ENCODE measurements at places on chromosomes 4 and X. TPM values are rescaled to one million over a fixed set of nuclear protein-coding genes. Genes with fewer than 3 reads are reported as not detected.

Gene PCSK1N
- 0.68 TPM for total RNA-seq

Gene SORCS2
- not detected for total RNA-seq

Gene MMRN1
- total RNA-seq, result 0.43 TPM

Gene SLITRK4
- total RNA-seq, result not detected

GRCh38 chr4:74796631-74797030 is 2.3 kb upstream of the BTC start:
- no peak for DNase-seq
- peaks cover 41% of the 10 kb centered on the region for H3K27me3 ChIP-seq
- H3K27ac ChIP-seq, result no peak overlapping the region

DNA sequence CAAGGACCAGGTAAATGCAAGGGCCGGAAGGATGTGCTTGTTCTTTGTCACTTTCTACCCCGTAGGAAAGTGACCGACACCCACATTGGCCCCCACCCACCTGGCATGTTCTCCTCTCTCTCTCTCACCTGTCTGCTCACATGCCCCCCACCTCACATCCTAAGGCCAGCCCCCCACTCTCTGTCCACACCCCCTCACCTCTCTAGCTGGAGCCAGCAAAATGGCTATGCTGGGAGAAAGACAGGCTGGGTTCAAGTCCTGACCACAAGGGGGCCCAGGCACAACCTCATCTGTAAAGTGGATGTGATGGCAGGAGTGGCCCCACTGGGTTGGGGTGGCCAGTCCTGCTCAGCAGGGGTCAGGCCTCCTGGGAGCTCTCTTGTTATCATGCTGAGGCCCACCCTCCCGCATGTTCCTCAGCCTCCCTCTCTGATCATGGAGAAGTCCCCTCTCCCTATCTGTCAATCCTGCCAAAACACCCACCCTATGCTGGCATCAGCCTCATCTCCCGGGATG is 1.7 kb upstream of the PPP2R2C start:
- peaks cover 41% of the 10 kb centered on the region for H3K27me3 ChIP-seq
- no peaks in the 10 kb centered on the region for H3K36me3 ChIP-seq
- DNase-seq, result peak; percentile 17
- no peak overlapping the region for H3K4me3 ChIP-seq

DNA sequence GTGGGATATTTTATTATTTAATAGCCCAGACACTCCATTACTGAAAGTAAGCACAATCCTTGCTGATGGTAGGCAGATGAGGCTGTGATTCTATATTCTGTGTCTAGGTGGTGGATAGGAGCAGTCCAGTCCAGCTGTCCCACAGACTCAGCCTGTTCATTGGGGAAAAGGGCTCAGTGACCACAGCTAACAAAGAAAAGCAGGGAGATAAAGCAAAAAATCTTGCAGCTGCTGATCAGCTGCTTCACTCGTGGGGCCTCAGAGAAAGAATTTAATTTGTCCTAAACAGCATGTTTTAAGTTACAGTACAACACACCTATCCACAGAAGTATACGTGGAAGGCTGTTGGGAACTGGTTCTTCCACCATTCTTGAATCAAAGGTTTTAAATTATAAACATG is 40.7 kb upstream of the ANK2 start:
- H3K36me3 ChIP-seq, result no peaks in the 10 kb centered on the region
- no peak overlapping the region for H3K27ac ChIP-seq
- no peak overlapping the region for H3K4me3 ChIP-seq
- no peaks in the 10 kb centered on the region for H3K4me1 ChIP-seq
- DNase-seq, result no peak

DNA sequence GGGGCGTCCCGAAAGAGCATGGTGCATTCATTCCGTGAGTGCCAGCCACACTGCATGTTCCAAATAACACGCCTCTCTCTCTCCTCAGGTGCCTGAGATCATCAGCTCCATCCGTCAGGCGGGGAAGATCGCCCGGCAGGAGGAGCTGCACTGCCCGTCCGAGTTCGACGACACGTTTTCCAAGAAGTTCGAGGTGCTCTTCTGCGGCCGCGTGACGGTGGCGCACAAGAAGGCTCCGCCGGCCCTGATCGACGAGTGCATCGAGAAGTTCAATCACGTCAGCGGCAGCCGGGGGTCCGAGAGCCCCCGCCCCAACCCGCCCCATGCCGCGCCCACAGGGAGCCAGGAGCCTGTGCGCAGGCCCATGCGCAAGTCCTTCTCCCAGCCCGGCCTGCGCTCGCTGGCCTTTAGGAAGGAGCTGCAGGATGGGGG is 54.2 kb downstream of the PTTG2 start:
- no peak overlapping the region for H3K4me3 ChIP-seq
- no peaks in the 10 kb centered on the region for H3K27me3 ChIP-seq
- DNase-seq, result no peak
- peaks cover 12% of the 10 kb centered on the region for H3K36me3 ChIP-seq
- H3K4me1 ChIP-seq, result peaks cover 7% of the 10 kb centered on the region

DNA sequence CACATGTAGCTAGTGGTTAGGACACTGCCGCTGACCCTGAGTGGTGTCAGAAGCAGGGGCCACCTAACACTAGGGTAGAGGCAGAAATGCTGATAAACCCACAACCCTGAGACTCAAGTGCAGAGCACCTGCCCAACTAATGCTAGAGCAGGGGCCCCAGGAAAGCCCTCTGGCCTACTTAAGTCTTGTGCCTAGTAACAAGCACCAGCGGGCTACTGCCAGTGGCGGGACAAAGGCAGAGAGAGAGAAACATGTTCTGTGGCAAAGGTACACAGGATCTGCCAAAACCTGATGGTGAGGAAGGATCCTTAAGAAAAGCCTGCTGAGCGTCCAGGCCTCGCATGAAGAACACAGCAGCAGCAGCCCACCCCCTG is 172.4 kb downstream of the PRDM5 start:
- no peaks in the 10 kb centered on the region for H3K27me3 ChIP-seq
- no peak overlapping the region for H3K4me3 ChIP-seq
- peaks cover 10% of the 10 kb centered on the region for H3K36me3 ChIP-seq
- no peak overlapping the region for H3K27ac ChIP-seq

DNA sequence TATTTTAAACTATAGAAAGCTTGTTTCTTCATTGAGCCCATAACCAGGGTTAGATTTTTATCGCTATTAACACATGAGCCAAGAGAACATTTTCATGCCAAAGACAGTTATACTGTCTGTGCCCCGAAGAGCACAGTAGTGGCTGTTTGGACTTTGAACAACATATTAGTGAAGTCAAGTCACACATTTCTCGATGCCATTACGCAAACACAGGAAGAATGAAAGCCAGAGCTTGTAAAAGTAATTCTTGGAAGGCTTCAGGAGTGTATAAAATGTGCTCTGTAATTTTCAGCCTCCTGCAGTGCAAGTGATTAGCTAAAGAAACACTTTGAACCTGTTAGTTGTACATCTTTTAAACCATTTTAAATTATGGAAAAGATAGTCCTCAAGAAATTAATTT is 590.7 kb upstream of the PITX2 start:
- no peak for DNase-seq
- no peaks in the 10 kb centered on the region for H3K27me3 ChIP-seq
- H3K4me1 ChIP-seq, result no peaks in the 10 kb centered on the region
- no peak overlapping the region for H3K27ac ChIP-seq
- H3K4me3 ChIP-seq, result no peak overlapping the region

DNA sequence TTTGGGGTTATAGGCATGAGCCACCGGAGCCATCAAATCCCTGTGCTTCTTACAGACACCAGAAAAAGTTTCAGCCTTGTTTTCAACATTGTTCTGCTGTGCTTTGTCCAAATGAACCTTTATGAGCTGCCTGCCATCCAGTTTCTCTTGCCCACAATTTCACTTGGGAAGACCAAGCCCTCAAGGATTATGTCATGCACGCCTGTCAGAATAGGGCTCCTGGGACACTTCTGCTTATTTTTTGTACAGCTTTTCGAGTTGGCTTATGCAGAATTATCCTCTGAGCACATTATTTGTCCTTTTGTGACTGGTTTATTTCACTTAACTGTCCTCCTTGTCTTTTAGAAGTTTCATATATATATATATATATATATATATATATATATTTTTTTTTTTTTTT is 16.2 kb downstream of the UBE2K start:
- H3K4me1 ChIP-seq, result peaks cover 34% of the 10 kb centered on the region
- H3K4me3 ChIP-seq, result no peak overlapping the region
- H3K27ac ChIP-seq, result no peak overlapping the region
- no peak for DNase-seq
- H3K27me3 ChIP-seq, result no peaks in the 10 kb centered on the region
- peaks cover 17% of the 10 kb centered on the region for H3K36me3 ChIP-seq

GRCh38 chrX:110001740-110002299 is 1.1 kb upstream of the TMEM164 start:
- H3K36me3 ChIP-seq, result peaks cover 4% of the 10 kb centered on the region
- no peaks in the 10 kb centered on the region for H3K27me3 ChIP-seq
- peak overlapping the region; percentile 87 for H3K4me3 ChIP-seq
- DNase-seq, result no peak
- peak overlapping the region; percentile 96 for H3K27ac ChIP-seq

DNA sequence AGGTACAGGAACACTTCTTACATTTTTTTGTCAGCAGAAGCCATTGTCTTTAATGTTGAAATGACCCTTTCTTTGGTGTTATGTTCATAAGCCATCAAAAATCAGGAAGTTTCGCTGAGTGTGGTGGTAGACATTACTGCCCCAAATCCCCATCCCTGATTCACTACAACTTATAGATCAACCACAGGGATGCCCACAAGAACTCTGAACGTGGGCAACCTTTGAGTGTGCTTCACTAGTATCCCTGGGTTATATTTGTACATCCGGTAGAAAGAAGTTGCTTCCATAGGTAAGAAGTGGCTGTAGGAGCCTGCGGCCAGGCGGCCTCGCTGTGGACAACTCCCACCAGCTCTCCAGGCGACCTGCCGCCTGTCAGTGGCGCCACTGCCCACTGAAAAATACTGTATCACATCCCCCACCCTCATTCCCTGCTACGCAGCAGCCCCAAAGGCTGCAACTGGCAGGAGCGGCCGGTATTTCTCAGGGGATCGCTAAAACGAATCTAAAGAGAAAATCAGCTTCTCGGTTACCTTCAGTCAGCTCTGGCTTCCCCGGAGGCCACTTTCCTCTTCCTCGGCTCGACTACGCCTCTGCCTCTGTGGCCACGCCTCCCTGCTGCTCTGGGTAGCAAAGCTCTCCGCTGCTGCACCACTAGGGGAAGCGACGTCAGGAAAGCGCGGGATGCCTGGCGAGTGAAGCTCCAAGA is 13.9 kb upstream of the ETDC start:
- H3K4me1 ChIP-seq, result peaks cover 12% of the 10 kb centered on the region
- H3K36me3 ChIP-seq, result peaks cover 24% of the 10 kb centered on the region
- peak overlapping the region; percentile 87 for H3K4me3 ChIP-seq
- H3K27ac ChIP-seq, result peak overlapping the region; percentile 88
- H3K27me3 ChIP-seq, result no peaks in the 10 kb centered on the region

DNA sequence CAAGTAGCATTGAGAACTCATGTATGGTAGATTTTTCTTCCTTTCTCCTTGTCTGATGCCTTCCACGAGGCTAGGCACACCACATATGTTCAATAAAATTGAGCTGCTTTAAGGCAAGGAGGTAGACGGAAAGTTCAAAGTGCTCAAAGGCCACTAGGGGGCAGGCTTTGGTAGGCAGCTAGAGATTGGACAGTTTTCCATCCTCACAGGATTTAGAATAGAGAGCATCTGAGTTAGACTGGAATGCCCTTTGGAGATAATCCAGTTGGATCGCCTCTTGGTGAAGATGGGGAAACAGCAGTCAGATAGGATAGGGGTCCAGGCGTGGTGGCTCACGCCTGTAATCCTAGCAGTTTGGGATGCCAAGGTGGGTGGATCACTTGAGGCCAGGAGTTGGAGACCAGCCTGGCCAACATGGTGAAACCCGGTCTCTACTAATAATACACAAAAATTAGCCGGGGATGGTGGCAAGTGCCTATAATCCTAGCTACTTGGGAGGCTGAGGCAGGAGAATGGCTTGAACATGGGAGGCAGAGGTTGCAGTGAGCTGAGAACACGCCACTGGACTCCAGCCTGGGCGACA is 30.4 kb downstream of the ELF4 start:
- peaks cover 29% of the 10 kb centered on the region for H3K4me1 ChIP-seq
- H3K27me3 ChIP-seq, result no peaks in the 10 kb centered on the region
- H3K27ac ChIP-seq, result peak overlapping the region; percentile 16
- no peak for DNase-seq
- peaks cover 11% of the 10 kb centered on the region for H3K36me3 ChIP-seq
- H3K4me3 ChIP-seq, result peak overlapping the region; percentile 13

GRCh38 chr4:184648054-184648312 is 1.3 kb downstream of the CASP3 start:
- peaks cover 30% of the 10 kb centered on the region for H3K36me3 ChIP-seq
- no peaks in the 10 kb centered on the region for H3K27me3 ChIP-seq
- H3K4me1 ChIP-seq, result peaks cover 59% of the 10 kb centered on the region

DNA sequence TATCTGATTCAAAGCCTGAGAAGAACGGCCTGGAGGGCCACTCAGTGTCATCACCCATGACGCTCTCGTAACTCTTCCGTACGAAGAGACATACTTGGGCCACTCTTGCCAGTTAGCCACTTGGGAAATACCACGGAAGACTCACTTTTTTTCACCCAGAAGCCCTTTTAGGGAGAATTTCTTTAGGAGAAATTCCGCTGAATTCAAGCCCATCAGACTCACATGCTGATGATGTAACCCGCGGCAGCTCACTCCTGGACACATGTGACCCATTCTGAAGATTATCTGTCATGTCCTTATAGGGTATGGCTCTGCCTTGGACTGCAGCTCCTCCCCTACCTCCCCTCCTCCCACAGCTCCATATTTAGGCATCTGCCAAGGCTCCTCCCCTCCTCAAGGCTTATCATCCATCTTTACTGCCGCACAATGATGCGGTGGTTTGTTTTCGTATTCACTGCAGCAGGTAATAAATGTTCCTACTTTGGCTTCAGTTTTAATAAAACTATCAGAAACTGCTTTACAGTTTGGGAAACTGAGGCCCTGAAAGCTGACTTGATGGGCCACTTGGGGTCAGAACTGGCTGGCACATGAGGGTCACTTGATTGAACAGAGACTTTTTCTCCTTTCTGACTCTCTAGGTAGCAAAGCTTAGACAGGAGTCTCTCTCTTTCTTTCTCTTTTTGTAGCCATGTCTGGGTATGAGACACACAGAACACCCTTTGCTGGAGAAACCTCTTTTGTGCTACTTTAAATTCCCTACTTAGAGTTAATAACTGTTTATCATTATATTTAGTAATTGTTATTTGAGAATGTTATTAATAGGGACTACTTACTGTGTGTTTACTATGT is 42.1 kb downstream of the RHOH start:
- peak overlapping the region; percentile 81 for H3K4me3 ChIP-seq
- H3K4me1 ChIP-seq, result peaks cover 79% of the 10 kb centered on the region
- H3K36me3 ChIP-seq, result peaks cover 60% of the 10 kb centered on the region
- peak overlapping the region; percentile 92 for H3K27ac ChIP-seq
- peak; percentile 60 for DNase-seq

- H3K27me3 ChIP-seq, result no peaks in the 10 kb centered on the region
- peak overlapping the region; percentile 39 for H3K27ac ChIP-seq
- no peak overlapping the region for H3K4me3 ChIP-seq
- H3K36me3 ChIP-seq, result peaks cover 4% of the 10 kb centered on the region
These were observed 241.2 kb downstream of the BCOR start for GRCh38 chrX:39856472-39857121.

DNA sequence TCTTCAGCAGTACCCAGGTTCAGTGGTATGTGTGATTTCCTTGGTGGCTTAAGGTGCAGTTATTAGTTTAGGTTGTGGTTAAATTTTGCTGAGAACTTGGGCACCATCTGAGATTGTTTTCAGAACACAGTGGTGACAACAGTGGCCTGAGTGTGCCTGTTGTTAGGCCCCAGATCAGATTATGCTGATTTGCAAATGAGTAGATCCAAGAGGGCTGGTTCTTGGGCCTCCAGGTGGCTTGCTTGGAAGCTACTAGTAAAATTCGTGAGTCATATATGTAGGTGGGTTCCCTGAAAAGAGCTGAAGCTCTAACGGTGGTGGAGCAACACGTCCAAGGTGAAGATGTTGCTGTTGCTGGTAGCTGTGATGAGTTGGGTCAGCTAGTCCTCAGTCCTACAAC is 2619.6 kb downstream of the PCDH7 start:
- H3K36me3 ChIP-seq, result no peaks in the 10 kb centered on the region
- H3K4me1 ChIP-seq, result no peaks in the 10 kb centered on the region
- no peak overlapping the region for H3K4me3 ChIP-seq
- no peak overlapping the region for H3K27ac ChIP-seq
- no peak for DNase-seq

Data from activated naive CD8-positive, alpha-beta T cell treated with anti-CD3 and anti-CD28 coated beads, Interleukin-2, amount 10 ng/mL, durations not matched to agents 7 days and 5 days (primary cell).